Neuronal stem cell (in vitro differentiated cells): ENCODE measurements at places on chromosomes 3 and 15.

- DNase-seq, result no peak
These were observed 5.3 kb upstream of the ZNF770 start for GRCh38 chr15:34993412-34993811.

- no peak for DNase-seq
These were observed 79.6 kb downstream of the DHX36 start for GRCh38 chr3:154244644-154245043.

GRCh38 chr15:69305204-69305931 is 6.7 kb downstream of the PAQR5 start:
- DNase-seq, result no peak

DNA sequence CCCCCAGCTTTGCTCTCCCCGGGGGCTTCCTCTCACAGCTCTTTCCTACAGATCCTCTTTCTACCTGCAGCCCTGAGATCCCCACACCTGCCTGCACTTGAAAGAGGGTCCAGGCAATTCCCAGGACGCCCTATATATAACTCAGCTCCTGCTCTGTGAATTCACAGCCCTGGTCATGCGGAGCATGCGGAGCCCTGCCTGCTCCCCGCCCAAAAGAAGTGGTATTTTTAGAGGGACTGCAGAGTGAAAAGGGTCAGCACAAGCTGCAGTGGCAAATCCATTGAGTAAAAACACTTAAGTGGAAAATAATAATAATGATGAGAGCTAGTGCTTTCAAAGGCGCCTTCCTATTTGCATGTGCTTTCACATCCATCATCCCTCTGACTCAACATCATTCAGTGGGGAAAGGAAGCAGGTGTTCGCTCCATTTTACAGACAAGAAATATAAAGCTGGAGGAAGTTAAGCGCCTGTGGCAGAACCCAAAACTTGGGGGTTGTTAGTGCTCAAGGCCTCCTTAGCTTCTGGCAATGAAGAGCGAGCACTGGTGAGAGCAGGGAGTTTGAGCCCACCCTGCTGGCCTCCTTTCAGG is 76.3 kb upstream of the LIPC start:
- no peak for DNase-seq

- peak; percentile 12 for DNase-seq
These were observed 184.0 kb upstream of the CNTN6 start for GRCh38 chr3:908839-909238.

GRCh38 chr3:188700918-188701317 is 470.9 kb upstream of the TPRG1 start:
- DNase-seq, result no peak

GRCh38 chr3:87766721-87767120 is 292.1 kb downstream of the CGGBP1 start:
- peak; percentile 6 for DNase-seq

GRCh38 chr3:173395073-173395411 is 2.5 kb upstream of the NLGN1 start:
- no peak for DNase-seq

DNA sequence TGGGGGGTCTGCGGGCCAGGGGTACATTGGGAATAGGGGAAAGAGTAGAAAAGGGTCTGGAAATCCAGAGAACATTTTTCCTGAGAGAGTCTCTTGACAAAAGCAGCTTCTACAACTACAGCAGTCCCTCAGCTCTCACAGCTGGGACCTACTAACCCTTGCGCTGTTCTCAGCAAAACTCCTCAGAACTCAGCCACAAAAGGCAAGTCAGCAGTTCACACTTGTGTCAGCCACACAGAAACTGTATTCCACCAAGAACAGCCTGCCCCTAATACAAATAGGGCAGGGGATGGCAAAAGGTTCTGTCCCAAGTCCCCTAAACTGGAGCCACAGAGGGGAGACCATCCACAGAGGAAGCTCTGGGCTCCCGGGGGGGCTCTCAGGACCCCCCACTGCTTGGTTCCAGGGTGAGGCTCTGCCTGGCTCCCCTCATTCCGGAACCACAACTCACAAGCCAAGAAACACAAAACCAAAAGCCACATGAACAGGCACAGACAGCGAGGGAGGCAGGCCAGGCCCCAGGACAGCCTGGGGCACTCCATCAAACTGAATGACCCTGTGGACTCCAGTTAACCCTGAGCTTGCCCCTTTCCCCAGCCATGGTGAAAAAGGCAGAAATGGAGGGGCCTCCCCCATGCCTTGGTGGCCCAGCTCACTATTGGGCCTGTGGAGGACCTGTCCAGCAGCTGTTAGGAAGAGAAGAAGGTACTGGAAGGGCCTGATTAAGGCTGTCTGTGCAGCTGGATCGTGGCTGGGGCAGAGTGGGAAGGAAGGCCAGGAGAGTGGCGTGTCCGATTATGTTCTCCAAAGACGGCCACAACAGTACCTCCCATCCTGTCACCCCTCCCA is 162.0 kb downstream of the CHSY1 start:
- no peak for DNase-seq

DNA sequence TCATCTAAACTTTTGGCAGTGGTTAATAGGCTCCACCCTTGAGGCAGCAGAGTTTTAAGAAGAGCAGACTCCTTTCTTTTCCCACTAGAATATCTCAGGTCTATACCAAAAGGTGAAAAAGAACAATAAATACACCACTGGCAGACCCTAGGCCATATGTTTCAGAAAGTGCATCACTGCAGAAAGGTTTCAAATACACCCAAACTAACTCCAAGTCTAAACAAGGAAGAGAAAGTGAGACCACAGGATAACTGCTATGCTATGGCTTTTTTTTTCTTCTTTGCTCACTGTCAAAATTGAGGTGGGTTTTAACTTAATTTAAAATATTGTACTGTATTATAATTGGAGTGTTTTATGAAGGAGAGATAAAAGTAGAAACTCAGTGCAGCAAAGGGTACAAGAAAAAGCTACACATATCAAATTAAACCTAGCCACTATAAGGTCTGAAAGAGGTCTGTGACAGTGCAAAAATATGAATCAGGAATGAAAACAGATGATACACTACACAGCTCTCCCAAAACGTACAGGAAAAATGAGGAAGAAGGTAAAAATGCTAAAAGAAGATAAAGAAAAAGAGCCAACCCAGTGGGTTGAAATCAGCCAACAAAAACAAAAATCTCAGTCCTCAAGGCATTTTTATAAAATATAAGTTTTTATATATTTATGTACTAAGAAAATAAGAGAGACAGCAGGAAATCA is 8.4 kb downstream of the SNX4 start:
- no peak for DNase-seq

GRCh38 chr3:43838877-43839276 is 148.1 kb downstream of the ABHD5 start:
- DNase-seq, result no peak

DNA sequence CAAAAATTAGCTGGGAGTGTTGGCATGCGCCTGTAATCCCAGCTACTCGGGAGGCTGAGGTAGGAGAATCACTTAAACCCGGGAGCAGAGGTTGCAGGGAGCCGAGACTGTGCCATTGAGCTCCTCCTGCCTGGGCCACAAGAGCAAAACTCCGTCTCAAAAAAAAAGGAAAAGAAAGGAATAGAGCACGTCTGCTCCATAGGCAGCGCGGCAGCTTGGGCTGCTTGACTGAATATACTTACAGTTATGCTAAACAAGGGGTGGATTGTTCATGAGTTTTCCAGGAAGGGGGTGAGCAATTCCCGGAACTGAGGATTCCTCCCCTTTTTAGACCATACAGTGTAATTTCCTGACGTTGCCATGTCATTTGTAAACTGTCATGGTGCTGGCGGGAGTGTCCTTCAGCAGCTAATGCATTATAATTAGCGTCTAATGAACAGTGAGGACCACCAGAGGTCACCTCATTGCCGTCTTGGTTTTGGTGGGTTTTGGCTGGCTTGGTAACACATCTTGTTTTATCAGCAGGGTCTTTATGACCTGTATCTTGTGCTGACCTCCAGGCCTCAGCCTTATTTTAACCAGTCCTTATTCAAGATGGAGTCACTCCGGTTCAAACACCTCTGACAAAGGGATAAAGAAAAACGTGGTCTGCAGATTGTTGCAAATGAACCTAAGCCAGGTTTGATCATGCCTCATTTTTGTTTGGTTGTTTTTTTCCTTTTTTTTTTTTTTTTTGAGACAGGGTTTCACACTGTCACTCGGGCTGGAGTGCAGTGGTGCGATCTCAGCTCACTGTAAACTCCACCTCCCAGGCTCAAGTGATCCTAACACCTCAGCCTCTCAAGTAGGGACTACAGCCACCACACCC is 24.9 kb upstream of the SENP5 start:
- DNase-seq, result no peak

DNA sequence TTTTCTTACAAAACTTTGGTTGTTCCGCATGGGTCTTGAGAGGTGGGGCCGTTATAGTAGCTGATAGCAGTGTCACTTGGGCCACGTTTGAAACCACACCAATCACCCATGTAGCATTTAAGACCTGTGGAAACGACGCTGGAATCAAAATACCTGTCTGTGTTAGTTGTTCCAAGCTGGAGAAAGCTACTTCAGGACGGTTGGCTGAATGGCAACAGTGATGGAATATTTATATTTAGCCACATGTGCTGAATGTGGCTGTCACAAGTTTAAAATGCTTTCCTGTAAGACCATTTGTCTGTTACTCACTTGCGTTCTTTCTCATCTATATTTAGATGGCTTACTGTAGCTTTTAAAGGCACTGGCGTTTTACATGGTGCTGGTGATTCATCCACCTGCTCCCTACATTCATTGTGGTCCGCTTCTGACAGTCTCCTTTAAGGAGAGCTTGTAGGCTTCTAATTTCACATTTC is 1.4 kb downstream of the DNAJA4 start:
- no peak for DNase-seq

DNA sequence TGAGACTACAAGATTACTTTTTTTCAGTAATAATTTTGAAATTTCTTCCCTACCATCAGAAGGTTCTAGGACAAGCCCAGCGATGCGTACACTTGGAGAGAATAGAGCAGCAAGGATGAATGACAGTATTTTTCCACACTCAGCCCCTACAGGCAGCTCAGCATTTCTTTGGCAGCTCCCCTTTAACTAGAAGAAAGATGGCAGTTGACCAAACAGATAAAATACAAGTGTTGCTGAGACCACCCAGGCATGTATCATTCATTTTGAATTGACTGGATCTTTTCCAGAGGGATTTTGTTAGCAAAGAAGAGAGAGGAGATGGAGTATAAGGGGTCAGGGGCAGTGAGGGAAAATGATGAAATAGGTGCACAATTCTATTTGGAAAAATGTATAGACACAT is 761.3 kb downstream of the AGBL1 start:
- DNase-seq, result no peak

DNA sequence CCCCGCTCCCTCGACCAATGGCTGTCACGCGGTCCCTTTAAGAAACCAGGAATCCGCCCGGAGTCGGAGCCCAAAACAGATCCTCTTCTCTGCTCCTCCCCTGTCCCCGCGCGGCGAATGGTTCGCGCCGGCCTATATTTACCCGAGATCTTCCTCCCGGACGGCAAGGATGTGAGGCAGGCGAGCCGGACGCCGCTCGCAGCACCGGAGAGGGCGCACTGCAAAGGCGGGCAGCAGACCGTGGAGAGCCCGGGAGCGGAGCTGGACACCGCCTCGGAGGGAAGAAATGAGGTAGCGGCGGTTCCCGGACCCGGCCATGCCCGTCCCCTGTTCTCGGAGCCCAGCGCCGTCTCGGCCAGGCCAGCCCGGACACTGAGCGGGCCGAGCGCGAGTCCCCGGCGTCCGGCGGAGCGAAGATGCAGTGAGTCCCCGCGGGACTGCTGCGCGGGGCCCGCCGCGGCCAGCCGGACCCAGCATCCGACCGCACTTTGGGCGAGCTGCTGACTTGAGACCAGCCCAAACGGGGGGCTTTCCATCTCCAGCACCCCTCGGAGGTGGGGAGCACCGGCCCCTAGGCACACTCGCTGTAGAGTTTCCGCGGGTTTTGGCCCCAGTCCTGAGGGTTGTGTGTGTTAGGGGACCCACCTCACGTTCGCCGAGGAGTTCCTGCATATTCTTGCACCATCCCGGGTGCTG is at the start of gene FAM43A:
FAM43A (plus strand) TSS at position 166 of the 696 bp plus-strand sequence. CDS start 944 bp downstream, outside the sequence.
- peak; percentile 67 for DNase-seq

DNA sequence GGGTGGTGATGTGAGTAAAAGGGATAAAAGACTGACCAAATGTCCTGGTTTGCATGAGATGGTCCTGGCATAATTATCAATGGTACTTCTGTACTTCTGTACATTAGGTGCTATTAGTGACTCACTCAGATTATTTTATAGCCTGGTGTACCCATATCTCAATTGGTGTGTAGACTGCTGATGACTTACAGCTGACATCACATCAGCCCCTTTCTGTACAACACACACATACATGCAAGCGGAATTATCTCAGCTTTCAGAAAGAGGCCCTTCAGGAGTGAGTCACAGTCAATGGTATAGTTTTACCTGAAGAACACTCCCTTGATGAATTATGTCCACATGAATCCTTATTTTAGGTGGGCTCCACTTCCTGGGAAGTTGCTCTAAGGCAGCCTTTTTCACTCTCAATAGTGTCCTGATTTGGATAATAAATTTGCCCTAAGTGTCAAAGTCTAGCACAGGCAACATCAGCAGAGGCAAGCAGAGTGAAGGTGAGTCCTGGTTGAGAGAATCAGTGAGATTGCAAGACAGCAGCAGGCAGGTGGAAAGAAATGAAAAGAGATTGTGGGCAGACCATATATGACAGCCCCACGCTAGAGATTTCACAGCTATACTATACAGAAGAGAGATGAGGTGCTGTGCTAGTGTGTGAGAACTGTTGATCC is 137.0 kb downstream of the ZPLD1 start:
- no peak for DNase-seq

- DNase-seq, result no peak
These were observed 279.2 kb downstream of the GABRG3 start for GRCh38 chr15:27250223-27250622.

GRCh38 chr3:156149876-156150275 is 29.5 kb downstream of the KCNAB1 start:
- no peak for DNase-seq

- no peak for DNase-seq
These were observed 119.3 kb downstream of the HCN4 start for GRCh38 chr15:73249499-73249898.

- no peak for DNase-seq
These were observed 725.3 kb downstream of the TUSC7 start for GRCh38 chr3:117434661-117435412.

DNA sequence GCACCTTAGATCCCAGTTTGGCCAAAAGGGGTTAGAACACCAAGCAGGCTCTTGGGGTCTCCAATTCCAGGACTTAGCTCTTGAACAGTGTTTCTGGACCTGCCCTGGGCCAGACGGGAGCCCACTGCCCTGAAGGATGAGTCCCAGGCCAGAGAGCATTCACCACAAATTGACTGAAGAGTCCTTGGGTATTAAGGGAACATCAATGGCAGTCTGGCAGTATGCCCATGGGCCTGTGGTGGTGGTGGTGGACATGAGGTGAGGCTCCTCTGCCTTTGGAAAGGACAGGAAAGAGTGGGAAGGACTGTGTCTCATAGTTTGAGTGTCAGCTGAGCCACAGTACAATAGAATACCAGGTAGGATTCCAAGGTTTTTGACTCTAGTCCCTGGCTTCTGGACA is 960.0 kb downstream of the DIPK2A start:
- DNase-seq, result no peak
